ENCODE measurements at places on chromosomes 7 and 10.

- DNase-seq: no peak
Measured at GRCh38 chr7:47681249-47681810, 99.4 kb upstream of the TNS3 start.

DNA sequence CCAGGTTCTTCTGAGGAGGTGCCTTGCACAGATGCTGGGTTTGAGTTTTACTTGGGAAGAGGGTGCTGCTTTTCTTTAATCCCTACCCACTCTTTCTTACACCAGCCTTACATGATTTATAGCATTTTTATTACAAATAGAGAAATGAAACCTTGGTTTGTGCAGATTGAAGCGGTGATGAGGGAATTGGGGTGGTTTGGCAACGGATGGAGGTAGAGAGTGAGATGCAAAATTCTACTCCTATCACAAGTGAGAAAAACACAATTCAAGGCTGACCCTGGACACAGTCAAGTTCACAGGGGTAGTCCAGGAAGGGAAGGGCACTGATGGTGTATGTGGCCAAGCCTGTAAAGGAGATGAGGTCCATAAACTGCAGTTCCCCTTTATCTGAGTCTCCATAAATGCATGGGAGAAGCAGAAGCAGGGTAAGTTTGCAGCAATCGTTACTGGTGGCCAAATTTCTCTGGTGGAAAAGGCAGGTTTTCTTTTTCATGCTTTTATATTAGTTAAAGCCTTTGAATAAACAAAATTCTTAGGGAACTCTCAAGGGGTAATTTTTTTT, 214.3 kb downstream of the JAZF1 start:
- DNase-seq: no peak

DNA sequence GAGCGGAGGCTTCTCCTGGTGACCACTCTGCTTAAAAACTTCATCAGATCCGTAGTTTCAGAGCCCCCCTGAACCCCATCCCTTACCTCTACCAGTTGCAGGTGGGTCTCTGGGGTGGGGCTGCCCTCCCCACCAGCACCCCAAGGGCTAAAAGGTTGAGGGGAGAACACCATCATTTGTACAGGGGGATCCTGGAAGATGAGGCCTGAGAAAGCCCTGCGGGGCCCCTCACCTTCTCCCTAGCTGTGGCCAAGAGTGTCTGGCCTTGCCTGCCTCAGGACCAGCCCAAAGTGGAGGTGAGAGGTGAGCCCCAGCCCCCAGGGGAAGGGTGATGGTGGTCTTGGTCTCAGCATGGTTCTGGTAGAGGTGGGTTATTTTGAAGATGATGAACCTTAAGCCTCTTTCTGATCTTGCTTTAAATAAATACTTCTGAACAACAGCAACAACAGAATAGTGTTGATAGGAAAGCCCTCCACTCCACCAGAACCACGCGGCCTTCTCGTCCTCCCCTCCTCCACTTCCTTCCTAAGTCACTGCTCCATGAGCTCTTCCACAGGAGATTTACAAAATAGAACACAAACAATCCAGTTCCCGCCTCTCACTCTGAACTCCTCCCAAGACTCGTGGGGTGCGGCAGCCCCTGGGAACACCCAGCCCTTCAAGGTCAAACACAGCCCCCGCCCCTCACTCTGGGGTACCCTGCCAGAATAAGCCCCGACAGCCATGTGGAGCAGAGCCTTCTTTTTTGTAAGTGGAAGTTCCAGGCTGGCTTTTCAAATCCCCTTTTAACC, 169.1 kb downstream of the EGFR start:
- no peak for DNase-seq

DNA sequence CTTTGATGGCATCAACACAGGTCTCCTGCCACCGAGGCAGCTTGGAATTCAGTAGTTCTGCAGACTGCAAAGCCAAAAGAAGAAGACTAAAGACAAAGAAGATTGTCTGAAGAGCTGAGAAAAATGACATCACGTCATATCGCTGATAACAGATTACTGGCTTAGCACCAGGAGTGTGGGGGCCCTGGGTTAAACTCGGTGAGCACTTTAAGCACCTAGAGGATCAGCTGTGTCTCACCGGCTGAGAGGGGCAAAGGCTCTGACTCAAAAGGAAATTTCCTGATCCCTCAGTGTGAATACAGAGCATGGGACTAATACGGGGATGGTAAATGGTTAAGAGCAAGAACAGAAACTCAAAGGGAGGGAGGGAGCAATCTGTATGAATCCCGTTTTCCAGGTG, 30.7 kb downstream of the BRI3 start:
- no peak for DNase-seq

DNA sequence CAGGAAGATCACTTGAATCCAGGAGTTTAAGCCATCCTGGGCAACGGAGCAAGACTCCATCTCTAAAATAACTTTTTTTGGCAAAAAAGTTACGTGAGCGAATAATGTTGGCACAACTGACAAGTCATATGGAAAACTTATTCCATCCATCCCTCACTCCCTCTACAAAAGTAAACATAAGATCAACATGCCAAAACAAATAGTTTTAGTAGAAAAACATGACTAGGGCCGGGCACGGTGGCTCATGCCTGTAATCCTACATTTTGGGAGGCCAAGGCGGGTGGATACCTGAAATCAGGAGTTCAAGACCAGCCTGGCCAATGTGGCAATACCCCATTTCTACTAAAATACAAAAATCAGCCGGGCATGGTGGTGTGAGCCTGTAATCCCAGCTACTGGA, 25.6 kb downstream of the SLC25A16 start:
- DNase-seq: no peak

DNA sequence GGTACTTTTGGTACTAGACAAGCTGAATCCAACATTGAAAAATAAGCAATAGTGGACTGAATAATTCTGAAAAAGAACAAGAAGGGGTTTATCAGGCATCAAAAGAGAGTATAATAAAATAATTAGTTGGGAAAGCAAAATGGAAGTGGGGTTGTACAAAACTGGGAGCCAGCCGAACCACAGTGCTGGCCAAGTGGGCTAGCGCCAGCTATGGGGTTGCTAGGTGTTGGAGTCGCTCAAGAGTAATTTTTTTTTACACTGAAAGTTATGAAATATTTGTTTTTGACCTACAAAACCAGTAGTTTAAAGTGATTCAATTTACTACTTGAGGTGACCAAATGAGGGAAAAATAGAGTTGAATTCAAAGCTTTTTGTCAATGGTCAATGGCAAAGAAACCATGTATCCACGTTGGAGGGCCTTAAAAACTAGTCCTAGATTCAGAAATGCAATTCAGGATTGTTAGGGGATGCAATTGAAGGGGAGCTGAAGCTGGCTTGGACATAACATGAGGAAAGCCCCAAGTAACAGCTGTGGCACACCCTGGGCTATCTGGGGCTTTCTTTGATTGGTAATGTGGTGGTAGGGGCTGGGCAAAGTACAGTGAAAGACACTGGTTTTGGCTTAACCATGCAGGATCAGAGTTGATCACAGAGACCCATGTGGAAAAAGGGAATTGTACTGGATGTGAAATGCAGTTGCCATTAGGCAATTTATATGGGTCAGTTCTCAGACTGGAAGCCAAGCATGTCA, 28.3 kb upstream of the MSMB start:
- no peak for DNase-seq

- peak; percentile 50 for DNase-seq
Measured at GRCh38 chr10:33087152-33087551, 129.1 kb upstream of the ITGB1 start.

GRCh38 chr7:131225619-131226513, 101.8 kb upstream of the MKLN1 start:
- no peak for DNase-seq

DNA sequence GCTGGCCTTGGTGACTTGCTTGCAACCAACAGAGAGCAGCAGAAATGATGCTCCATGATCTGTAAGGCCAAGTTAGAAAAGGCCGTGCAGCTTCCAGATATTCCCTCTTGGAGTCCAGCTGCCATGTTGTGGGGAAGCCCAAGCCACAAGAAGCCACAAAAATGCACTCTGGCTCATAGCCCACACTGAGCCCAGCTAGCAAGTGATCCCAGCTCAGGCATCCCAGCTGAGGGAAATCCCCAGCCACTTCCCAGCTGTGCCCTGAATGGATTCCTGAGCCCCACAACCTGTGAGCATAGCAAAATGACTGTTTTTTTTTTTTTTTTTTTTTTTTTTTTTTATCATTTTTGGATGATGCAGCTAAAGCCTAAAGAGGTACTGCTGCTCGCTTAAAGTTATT, 11.1 kb upstream of the SDK1 start:
- DNase-seq: no peak

DNA sequence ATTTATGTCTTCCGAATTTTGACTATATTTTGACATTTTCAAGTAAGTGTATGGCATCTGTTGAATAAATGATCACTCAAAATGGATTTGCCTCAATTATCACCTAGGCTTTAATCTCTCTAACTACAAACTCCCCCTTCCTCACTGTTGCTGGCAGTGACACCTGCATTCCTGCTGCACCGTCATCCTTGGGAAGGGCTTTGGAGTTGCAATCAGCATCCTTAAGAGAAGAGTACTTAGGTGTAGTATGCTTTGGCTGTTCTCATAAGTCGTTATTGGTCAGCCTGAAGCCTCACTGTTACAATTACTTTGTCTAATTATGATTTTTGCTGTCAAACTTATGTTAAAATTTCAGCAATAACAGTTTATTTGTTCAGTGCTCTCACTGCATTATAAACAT, 415.0 kb downstream of the NRG3 start:
- DNase-seq: no peak

GRCh38 chr10:1203704-1204103, 147.5 kb downstream of the WDR37 start:
- no peak for DNase-seq

DNA sequence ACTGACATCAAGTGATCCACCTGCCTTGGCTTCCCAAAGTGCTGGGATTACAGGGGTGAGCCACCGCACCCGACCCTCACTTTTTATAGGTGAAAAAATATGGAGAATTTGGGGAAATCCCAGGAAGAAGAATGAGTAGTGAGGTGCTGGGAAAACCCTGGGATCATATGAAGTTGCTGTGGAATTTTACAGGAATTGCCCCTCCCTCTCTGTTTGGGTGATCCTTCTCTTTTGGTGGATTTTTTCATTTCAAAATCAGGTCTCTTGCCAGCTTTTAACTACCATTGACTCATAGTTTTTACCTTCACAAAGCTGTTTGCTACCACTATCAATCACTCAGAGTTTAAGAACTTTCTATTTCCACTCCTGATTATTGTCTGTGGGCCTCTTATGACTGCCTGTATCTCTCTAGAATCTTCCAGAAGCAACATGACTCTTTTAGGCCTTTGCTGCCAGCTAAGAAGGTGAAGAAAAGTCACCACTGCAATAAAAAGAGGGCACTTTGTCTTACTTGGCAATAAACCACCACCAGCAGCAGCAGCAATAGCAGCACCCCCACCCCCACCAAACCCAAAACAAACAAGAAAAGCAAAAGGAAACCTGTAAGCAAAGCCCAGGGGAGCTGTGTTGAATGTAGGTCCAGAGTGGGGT, 4.0 kb upstream of the GIMAP8 start:
- peak; percentile 61 for DNase-seq

DNA sequence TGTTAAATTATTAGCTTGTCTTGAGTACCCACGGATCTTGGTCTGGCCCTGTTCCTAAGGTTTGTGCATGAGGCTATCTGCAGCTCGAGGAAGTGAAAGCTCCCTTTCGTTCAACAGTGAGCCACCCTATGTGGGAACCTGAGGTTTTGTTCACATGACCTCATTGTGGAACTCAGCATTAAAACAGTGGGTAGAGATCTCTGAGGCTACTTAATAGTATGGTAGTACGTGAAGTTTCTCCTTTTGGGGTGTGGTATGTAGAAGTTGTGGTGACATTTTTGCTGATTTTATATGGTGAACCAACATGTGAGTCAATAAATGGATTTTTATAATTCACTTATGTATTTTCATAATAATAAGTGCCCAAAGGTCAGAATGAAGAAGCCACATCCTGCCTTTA, 252.7 kb upstream of the FERD3L start:
- no peak for DNase-seq

GRCh38 chr7:139658908-139659675, 118.7 kb downstream of the HIPK2 start:
- DNase-seq: no peak

DNA sequence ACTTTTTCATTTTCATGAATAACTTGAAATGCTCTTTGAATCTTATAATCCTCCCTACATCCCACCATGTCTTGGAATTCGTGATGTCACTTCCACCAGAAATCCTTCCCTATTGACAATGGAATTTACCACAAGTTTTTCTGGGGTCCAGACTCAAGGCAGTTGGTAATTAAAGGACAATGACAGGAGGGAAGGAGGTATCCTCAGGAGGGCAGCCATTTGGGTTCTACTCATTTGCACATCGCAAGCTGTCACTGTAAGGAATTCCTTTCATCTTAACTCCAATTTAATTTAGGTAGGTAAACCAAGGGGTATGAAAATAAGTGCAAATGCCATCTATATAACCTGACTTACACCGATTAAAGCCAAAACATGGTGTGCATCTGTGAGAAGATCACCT, 21.9 kb downstream of the LRRC17 start:
- DNase-seq: no peak

GRCh38 chr7:155644178-155644970, at the start of gene RBM33:
Gene RBM33, plus strand, starts transcription at chr7:155644661. Its CDS starts 216 bp downstream, at chr7:155644877.
- DNase-seq: peak; percentile 70

GRCh38 chr7:130838738-130839137, 104.7 kb upstream of the KLF14 start:
- no peak for DNase-seq

GRCh38 chr7:135411098-135411497, 98.8 kb downstream of the CNOT4 start:
- no peak for DNase-seq

- DNase-seq: no peak
Measured at GRCh38 chr10:117568334-117568733, 25.8 kb downstream of the EMX2 start.

DNA sequence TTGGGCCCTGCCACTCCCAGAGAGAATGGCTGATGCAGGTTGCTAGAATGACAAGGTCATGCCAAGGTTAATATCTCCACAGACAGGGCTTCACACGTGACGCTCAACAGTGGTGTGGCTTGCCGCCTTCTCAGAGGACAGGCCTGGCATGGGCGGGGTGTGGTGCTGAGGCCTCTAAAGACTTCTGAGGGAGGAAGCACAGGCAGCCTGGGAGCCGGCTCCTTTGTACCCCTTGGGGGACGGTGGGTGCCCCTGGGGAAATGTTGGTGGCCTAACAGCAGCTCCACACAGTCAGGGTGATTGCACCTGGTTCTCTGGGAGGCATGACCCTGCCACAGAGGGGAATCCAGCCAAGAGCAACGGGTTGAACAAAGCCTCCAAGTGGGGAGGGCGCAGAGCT, 115.1 kb downstream of the PKD1L1 start:
- no peak for DNase-seq

GRCh38 chr10:13511409-13511808, 17.4 kb downstream of the BEND7 start:
- DNase-seq: no peak

DNA sequence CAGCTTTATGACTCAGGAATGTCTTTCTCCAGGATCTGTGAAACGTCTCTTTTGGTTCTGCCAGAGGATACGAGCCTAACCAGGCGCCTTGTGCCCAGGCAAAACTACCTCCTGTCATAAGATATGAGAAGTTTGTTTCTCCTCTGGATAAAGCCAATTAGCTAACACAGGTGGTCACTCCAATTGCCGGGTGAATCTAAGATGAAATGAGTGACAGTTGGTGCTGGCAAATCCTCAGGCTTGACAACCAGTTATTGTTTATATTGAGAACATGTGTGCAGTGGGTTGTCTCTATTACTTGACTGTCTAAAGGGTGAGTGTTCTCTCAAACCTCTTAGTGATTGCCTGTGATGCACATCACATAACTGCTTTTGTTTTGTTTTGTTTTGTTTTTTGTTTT, 449.1 kb downstream of the XPNPEP1 start:
- DNase-seq: no peak

Measured in CD4-positive, alpha-beta T cell treated with Interleukin-4 for 4 hours (primary cell).